Retinal pigment epithelial cell (primary cell): ENCODE measurements at places on chromosomes 7 and 10.
A peak's percentile ranks its signal among the peaks of the same experiment; 100 is the strongest.

DNA sequence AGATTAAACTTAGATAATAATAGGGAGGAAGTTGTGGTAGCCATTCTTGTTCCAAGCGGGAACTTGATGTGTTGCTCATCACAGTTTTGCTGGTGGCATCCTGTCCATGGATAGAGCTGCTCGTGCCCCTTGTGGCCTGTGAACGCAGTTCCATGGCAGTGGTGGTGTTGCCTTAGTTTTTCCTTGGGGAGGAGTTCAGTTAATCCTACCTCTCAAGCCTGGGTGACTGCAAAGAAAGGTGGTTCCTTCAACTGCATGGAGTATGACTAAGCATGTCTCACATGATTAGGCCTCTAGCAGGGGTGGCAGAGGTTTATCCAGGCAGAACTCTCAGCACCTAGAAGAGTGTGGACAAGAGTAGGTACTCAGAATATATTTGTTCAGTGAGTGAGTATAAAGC lies 99.7 kb downstream of the MAPK8 start:
- DNase-seq = peak; percentile 71

DNA sequence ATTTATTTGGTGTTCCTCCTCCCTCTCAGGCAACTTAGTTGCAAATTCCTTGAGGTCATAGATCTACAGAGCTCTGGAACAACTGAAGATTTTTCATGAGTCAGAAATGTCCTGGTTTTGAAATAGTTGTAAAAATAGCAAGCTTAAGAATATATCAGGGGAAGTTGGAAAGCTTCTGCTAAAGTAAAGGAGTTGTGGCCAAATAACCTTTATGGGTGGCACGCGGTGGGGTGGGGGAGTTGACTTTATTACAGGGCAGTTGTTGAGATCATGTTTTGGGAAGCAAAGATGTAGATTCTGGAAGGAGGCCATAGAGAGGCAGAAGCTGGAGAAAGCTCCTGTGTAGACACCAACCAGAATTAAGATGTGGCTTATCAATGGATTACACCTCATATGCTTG lies 326.0 kb upstream of the MTPN start:
- peak; percentile 48 for DNase-seq

DNA sequence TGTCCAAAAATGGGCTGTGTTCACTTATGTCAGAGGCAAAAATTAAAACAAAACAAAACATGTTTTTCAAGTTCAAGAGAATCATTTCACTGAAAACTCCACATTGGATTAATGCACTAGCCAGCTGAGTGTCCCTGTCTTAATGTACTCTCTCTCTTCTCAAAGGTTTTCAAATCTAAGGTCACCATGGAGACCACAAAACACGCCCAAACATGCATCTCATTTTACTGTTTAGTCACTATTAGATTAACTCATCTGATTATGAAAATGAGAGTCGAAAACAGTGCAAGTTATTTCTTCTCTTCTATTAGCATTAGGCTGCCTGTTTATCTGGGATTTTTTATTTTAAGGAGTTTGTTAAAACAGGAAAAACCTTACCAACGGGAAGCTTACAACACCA lies 70.8 kb upstream of the ASAH2 start:
- DNase-seq = no peak

DNA sequence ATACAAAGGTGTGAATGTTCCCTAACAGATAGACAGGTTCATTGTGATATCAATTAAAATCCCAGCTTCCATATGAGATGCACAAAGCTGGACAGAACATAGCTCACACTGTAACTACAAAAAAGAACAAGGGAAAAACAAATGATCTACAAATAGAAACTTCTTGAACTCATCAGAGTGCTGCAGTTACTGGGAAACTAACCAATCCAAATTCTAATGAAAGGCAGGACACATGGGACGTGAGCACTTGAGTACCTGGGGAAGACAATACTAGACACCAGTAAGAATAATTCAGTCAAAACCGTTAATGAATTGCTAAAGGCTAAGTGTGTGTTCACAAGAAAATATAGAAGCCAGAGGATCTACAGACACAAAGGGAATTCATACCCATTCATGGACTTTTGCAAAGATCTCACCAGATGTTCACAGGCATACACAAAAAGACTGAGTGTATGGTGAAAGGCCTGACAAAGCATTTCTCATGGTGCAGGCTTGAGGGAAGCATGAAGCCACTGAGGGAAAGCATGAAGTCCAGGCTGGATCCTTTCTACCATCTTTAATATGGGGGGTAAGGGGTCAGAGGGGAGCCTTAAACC lies 7.8 kb upstream of the GPR22 start:
- DNase-seq = no peak

GRCh38 chr7:47516386-47516785 lies 65.5 kb downstream of the TNS3 start:
- DNase-seq = no peak

- DNase-seq = no peak
Observed at GRCh38 chr7:37592366-37592765, 91.2 kb upstream of the GPR141 start.

- DNase-seq = no peak
Observed at GRCh38 chr10:71372882-71373495, 23.7 kb upstream of the CDH23 start.

DNA sequence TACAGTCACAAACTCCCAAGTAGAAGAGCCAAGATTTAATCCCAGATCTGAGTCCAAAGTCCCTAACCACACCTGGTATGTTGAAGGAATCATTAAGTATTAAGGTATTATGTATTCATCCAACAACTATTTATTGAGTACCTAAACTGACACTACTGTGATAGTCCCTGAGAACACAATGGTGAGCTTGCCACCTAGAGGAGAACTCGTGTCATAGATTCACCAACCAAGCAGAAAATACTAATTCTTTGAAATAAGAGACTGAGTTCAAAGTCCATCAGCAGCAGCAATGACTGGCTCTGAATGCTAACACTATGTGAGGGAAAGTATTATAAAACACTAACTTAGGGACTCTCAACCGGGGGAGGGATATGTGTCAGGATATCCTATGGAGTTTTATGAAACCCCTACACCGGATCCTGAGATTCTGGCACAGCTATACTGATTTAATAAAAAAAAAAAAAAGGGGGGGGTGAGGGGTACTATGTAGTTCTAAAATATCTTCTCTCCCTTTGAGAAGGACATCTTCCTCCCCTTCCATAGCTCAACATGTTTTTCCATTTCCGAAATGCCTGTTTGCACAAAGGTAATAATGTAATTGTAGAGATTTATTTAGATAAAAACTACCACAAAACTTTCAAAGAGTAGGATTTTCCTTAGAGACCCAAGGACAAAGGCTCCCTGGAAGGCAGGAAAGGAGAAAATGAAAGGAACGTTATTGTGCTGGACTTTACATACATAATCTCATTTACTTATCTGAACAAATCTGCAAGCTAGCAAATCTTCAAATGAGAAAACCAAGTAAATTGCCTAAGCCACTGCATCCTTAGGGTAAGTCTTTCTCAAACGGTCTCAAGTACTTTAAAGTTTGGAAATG lies 1.6 kb downstream of the NCOA4 start:
- peak; percentile 48 for DNase-seq

GRCh38 chr10:383519-383918 lies 248.3 kb downstream of the ZMYND11 start:
- DNase-seq = no peak

DNA sequence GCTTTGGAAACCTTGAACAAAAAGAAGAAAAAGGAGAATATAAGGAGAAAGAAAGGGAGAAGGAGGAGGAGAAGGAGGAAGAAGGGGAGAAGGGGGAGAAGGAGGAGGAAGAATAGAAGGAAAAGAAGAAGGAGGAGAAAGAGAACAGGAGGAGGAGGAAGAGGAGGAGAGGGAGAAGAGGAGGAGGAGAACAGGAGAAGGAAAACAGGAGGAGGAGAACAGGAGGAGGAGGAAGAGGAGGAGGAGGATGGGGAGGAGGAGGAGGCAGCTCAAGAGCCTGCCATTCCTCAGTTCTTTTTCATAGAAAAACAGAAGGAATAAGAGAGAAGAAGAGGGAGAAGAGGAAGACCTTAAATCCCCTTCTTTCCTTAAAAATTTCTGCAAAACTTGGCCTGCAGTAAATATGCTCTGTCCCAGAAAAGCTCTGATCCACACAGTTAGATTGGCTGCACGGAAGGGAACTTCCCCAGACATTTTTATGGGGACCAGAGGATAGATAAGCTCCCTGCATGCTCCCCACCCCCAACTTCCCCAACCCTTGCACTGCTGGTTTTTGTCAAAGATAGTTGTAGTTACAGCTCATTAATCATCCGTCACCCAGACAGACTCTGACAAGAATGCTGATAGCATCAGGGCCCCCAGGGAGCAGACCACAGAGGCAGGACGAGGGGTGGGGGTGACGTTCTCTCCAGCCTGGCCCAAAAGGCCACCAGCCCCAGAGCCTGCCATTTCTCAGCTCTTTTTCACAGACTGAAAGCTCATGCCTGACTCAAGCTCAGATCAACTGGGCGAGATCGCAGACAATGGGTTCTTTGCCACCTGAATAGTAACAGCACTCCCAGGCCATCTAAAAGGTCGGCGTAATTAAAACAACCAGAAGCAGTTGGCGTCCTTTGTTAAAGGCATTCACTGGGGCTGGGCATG lies 34.5 kb upstream of the LYZL1 start:
- DNase-seq = peak; percentile 10

GRCh38 chr10:59090817-59091622 lies 85.4 kb upstream of the PHYHIPL start:
- no peak for DNase-seq

DNA sequence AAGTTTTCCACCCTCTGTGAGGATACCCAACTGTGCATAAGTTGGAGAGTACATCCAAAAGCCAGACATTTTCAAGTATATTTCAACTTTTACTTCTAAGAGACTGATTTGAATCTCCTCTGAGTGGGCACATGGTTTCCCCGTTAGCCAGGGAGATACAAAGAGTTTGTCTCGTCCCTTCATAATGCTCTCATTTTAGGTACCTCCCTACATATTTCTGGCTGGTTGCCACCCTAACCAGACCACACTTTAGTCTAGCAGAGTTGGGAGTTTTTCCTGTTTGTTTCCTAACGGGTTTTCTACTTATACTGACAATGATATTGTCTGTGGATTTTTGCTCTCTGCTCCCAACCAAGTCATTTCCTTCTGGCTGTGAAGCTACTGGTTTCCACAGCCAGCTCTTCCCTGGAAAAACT lies 180.3 kb downstream of the CCDC71L start:
- DNase-seq = no peak

DNA sequence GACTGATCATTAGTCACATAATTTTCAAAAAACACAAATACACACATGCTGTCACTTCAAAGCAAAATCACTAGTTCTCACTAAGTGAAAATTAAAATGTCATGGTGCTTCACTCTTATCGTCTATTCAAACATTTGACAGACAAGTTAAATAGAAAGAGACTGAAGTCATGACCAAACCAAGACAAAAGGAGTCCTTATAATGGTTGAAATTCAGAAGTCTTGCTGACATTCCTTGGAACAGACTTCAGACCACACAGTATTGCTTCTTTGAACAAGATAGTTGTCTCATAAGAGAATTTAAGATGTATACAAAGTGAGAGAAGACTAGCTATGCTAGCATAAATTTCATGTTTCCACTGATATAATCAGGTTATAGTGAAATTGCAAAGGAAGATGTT lies 119.5 kb downstream of the SEMA3D start:
- DNase-seq = no peak

GRCh38 chr10:69684981-69685353 lies 54.9 kb downstream of the FAM241B start:
- no peak for DNase-seq

- DNase-seq = no peak
Observed at GRCh38 chr10:70283445-70284399, at the start of gene NPFFR1. TSS of gene NPFFR1 (minus strand) at chr10:70284004. CDS start at chr10:70283676, 328 bp downstream.

DNA sequence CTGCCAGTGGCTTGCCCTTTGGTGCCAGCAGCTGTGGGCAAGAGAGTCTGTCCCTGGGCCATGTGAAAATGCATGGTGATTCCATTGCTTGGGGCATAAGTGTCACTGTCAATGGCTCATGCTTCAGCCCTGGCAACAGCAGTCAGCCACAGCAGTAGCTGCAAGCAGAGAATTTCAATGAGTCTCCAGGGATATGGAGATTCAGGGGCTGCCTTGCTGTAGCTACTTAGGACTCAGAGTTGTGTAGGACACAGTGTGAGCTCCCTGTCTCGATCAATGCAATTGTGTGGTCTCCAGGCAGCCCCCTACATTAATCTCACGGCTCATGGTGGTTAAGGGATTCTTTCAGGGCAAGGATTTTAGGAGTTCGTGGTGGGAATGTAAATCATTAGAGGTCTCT lies 126.3 kb upstream of the STARD3NL start:
- no peak for DNase-seq

DNA sequence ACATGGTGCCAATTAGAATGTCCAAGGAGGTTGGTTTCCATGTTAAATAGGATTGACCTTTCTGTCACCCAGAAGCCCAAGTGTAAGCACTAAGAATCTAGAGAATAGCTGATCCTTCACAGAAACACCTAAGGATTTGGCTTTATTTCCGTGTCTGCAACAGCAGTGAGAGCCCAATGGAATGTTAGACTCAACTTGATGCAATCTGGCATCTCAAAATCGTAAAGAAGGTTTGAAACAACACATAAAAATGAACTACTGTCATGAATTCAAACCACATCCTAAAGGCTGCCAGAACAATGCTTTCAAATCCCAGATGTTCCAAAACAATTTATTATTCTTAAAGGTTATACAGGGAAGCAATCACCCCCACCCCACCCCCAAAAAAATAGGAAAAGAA lies 18.6 kb downstream of the PPP1R3C start:
- peak; percentile 85 for DNase-seq

DNA sequence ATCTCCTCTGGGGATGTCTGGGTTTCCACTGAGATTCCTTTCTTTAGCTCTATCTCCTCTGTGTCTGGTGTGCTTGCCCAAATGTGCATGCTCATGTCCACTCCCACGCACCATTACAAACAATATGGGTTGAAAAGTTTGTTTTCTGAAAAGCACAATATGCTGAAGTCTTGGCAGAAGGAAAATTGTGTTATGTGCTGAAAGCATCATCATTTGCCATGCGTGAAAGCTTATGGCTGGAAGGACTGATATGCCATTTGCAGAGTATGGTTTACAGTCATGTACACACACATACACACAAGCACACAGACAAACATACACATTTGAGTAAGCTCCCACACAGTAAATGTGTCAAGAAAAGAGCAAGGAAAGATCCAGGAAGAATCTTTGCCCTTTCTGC lies 231.6 kb downstream of the SORCS3 start:
- DNase-seq = no peak

DNA sequence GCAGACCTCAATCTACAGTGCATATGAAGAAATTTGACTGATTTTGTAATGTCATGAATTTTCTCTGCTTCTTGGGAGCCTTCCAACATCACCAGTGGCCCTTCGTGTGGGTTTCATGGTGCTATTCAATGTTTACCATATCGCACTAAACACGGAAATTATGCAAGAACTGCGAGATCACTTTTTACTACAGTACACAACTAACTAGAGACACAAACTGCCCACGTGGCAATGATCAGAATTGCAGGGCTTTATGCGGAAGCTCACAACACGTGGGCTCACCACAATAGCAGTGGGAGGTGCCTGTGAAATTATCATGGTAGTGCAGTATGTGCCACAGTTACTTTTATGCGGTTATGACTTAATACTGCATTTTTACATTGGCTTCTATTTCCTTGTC lies 449.7 kb upstream of the KLF6 start:
- DNase-seq = no peak
